ENCODE measurements at places on chromosomes 2 and 18.
A peak's percentile ranks its signal among the peaks of the same experiment; 100 is the strongest.

DNA sequence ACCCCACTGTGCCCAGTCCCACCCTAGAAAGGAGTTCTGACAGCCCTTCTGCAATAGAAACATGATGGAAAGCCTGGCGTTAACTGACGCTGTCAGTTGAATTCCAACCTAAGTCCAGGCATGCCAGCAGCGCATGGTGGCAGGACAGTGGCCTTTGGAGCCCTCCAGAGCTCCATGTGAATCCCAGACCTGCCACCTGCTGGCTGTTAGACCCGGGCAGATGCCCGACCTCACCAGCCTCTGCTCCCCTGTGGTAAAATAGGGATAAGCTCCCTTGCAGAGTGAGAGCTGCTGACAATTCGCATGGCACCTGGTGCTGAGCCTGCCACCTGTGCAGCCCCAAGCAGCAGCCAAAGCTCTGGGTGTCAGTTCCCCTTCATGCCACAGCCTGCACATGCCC, 138.6 kb downstream of the LOXHD1 start:
- H3K27me3 ChIP-seq: no peaks in the 10 kb centered on the region
- no peak overlapping the region for H3K27ac ChIP-seq
- H3K36me3 ChIP-seq: no peaks in the 10 kb centered on the region
- H3K4me3 ChIP-seq: no peak overlapping the region
- DNase-seq: no peak

- H3K4me3 ChIP-seq: no peak overlapping the region
- no peak for DNase-seq
- H3K36me3 ChIP-seq: no peaks in the 10 kb centered on the region
Measured at GRCh38 chr2:101349893-101350662, 37.2 kb downstream of the CREG2 start.

- H3K4me1 ChIP-seq: peaks cover 1% of the 10 kb centered on the region
- no peak overlapping the region for H3K27ac ChIP-seq
- H3K27me3 ChIP-seq: no peaks in the 10 kb centered on the region
- H3K36me3 ChIP-seq: no peaks in the 10 kb centered on the region
- DNase-seq: no peak
- H3K4me3 ChIP-seq: no peak overlapping the region
Measured at GRCh38 chr2:169012812-169013627, 18.1 kb downstream of the ABCB11 start.

GRCh38 chr2:111662771-111663470, 221.1 kb downstream of the ANAPC1 start:
- H3K27me3 ChIP-seq: no peaks in the 10 kb centered on the region
- no peaks in the 10 kb centered on the region for H3K36me3 ChIP-seq
- no peak overlapping the region for H3K4me3 ChIP-seq
- no peak for DNase-seq

DNA sequence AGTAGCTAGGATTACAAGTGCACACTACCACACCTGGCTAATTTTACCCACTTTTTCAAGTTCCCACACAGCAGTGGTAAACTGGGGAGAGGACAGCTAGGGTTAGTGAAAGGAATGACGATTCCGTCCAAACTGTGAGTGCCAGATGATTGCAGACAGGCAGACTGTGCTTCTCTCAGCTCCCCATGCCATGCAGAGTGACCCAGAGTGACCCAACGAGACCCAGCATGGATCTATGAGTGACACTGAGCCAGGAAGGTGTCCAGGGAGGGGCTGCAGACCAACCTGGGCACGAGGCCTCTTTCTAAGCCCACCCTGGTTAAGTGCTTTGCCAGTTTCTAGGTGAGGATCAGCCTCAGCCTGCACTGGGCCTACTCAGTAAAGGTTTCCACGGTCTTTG, 7.7 kb upstream of the KLF11 start:
- H3K27ac ChIP-seq: no peak overlapping the region
- H3K4me3 ChIP-seq: no peak overlapping the region
- no peak for DNase-seq
- peaks cover 7% of the 10 kb centered on the region for H3K4me1 ChIP-seq
- H3K36me3 ChIP-seq: no peaks in the 10 kb centered on the region
- H3K27me3 ChIP-seq: no peaks in the 10 kb centered on the region

- peak overlapping the region; percentile 63 for H3K27ac ChIP-seq
- peak overlapping the region; percentile 41 for H3K4me3 ChIP-seq
- no peak for DNase-seq
- H3K36me3 ChIP-seq: peaks cover 3% of the 10 kb centered on the region
- H3K4me1 ChIP-seq: peaks cover 20% of the 10 kb centered on the region
- no peaks in the 10 kb centered on the region for H3K27me3 ChIP-seq
Measured at GRCh38 chr2:162063899-162064298, 10.1 kb downstream of the DPP4 start.

GRCh38 chr2:206084439-206084869, 1.5 kb downstream of the INO80D start:
- DNase-seq: no peak
- no peaks in the 10 kb centered on the region for H3K36me3 ChIP-seq
- peak overlapping the region; percentile 96 for H3K27ac ChIP-seq
- H3K27me3 ChIP-seq: no peaks in the 10 kb centered on the region
- H3K4me1 ChIP-seq: peaks cover 8% of the 10 kb centered on the region
- H3K4me3 ChIP-seq: peak overlapping the region; percentile 77

DNA sequence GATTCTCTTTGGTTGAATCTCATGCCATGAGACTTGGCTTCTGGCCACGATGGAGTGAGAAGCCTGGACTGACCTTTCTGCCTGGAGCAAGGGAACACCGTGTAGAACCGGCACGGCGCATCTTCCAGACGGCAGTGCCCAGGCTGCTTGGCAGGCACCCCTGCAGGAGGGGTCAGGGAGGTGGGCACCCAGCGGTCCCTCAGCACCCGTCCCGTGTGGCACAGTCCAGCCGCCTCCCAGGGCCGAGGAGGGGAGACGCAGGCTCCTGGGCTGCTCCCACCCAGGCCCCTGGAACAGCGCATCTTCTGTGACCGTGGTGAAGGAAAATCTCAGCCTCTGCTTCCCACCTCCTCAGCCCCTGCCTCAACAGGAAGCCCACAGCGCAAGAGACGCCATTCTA, 95.7 kb downstream of the CMPK2 start:
- H3K36me3 ChIP-seq: no peaks in the 10 kb centered on the region
- DNase-seq: no peak
- H3K27me3 ChIP-seq: peaks cover 6% of the 10 kb centered on the region
- H3K4me3 ChIP-seq: no peak overlapping the region
- no peak overlapping the region for H3K27ac ChIP-seq

- no peak overlapping the region for H3K27ac ChIP-seq
- no peaks in the 10 kb centered on the region for H3K4me1 ChIP-seq
- H3K27me3 ChIP-seq: no peaks in the 10 kb centered on the region
- no peak for DNase-seq
- H3K36me3 ChIP-seq: no peaks in the 10 kb centered on the region
Measured at GRCh38 chr2:199261239-199261638, 196.5 kb downstream of the SATB2 start.

- no peaks in the 10 kb centered on the region for H3K4me1 ChIP-seq
- no peaks in the 10 kb centered on the region for H3K27me3 ChIP-seq
- no peak overlapping the region for H3K4me3 ChIP-seq
Measured at GRCh38 chr2:239393388-239393940, 7.4 kb downstream of the HDAC4 start.

- H3K27me3 ChIP-seq: no peaks in the 10 kb centered on the region
- no peak overlapping the region for H3K4me3 ChIP-seq
- DNase-seq: no peak
Measured at GRCh38 chr2:210768329-210768910, 212.0 kb downstream of the CPS1 start.

DNA sequence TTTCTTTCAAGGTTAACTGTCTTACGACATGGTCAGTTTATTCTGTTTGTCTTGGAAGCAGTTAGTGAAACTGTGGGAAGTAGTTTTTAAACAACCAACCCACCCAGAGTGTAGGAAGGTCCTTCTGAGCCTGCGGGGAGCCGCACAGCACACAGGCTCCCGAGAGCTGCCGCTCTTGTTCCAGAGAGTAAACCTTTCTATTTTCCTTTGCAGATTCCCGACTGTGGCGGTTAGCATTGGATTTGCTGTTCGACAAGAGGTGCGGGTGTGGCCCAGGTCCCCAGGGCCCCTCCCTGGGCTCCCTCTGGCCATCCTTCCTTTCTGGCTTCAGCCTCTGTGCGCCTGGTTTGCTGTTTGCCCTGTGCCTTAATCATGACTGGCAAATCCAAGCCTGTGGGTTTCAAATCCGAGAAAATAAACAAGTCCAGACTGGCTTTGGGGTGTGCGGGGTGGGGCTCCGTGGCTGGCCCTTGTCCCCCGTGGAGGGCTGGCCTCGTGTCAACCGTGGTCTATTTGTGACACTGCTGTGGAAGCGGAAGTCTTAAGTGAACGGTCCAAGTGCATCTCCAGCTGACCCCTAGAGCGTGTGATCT, 30.7 kb downstream of the IMPA2 start:
- no peak overlapping the region for H3K4me3 ChIP-seq
- no peak overlapping the region for H3K27ac ChIP-seq
- H3K4me1 ChIP-seq: no peaks in the 10 kb centered on the region
- H3K36me3 ChIP-seq: no peaks in the 10 kb centered on the region

DNA sequence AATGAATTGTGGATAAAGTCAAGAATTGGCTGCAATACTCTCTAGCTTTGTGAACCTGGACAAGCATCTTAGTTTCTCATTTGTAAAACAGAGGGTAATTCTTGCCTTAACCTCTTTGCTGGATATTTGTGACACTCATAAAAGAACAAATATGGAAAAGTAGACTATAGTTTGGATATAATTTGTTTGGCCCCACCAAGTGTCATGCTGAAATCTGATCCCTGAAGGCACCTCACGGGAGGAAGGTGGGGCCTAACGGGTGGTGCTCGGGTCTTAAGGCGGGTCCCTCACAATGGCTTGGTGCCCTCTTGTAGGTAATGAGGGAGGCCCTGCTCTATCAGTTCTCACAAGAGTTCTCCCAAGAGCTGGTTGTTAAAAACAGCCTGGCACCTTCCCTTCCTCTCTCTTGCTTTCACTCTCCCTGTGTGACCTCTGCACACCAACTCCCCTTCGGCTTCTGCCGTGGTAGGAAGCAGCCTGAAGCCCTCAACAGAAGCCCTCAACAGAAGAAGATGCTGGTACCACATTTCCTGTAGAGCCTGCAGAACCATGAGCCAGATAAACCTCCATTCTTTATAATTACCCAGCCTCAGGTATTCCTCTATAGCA, 37.4 kb downstream of the ARL4C start:
- peaks cover 49% of the 10 kb centered on the region for H3K4me1 ChIP-seq
- no peak for DNase-seq
- no peaks in the 10 kb centered on the region for H3K27me3 ChIP-seq
- no peak overlapping the region for H3K4me3 ChIP-seq

DNA sequence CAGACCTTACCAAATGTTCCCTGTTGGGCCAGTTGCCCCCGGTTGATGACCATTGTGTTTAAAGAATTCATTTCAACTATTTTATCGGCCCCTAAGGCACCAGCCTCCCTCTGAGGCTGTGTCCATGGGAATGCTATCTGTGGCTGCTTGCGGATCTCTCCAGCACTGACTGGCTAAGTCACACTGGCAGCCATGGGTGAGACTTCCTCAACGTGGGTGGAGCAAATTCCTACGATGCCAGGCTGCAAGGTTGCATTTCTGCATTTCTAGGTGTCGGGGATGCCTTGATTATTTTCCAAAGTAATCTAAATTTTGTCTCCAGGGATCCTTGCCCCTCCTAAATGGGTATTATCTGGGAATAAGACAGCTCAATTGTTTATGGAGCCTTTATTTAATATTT, 6.2 kb downstream of the CXCR4 start:
- DNase-seq: no peak
- peaks cover 31% of the 10 kb centered on the region for H3K36me3 ChIP-seq
- no peaks in the 10 kb centered on the region for H3K27me3 ChIP-seq
- H3K4me1 ChIP-seq: peaks cover 10% of the 10 kb centered on the region
- no peak overlapping the region for H3K4me3 ChIP-seq

- DNase-seq: no peak
- no peaks in the 10 kb centered on the region for H3K27me3 ChIP-seq
- H3K4me1 ChIP-seq: no peaks in the 10 kb centered on the region
- H3K4me3 ChIP-seq: no peak overlapping the region
Measured at GRCh38 chr2:33108483-33109443, 162.0 kb downstream of the LTBP1 start.

DNA sequence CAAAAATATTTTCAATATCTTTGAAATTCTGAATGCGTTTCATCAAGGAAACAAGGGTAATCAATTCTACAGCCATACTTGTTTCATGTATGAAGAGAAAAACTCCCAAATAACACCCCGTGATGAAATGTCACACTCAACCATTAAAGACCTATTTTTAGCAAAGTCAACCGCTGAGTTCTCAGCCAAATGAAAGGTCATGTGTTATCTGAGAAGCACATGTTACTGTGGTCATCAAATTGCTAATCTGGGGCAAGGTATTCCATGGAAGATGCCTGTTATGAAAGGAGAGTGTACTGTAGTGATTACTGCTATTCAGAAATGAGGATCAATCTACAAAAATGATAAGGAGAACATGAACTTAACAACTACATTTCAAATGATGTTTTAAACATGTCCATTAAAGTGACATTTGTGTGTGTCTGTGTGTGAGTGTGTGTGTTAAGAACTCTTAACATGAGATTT, 126.7 kb downstream of the BCL2 start:
- no peak overlapping the region for H3K4me3 ChIP-seq
- H3K4me1 ChIP-seq: peaks cover 13% of the 10 kb centered on the region
- no peaks in the 10 kb centered on the region for H3K36me3 ChIP-seq
- H3K27ac ChIP-seq: no peak overlapping the region

- H3K27ac ChIP-seq: no peak overlapping the region
- no peaks in the 10 kb centered on the region for H3K36me3 ChIP-seq
- no peak for DNase-seq
Measured at GRCh38 chr2:198698230-198698629, 759.5 kb downstream of the SATB2 start.

- no peaks in the 10 kb centered on the region for H3K27me3 ChIP-seq
- H3K27ac ChIP-seq: peak overlapping the region; percentile 100
- peaks cover 5% of the 10 kb centered on the region for H3K36me3 ChIP-seq
- DNase-seq: no peak
- peak overlapping the region; percentile 78 for H3K4me3 ChIP-seq
- peaks cover 57% of the 10 kb centered on the region for H3K4me1 ChIP-seq
Measured at GRCh38 chr2:70088598-70089219, 1.4 kb downstream of the PCBP1 start.

- DNase-seq: no peak
- H3K4me1 ChIP-seq: no peaks in the 10 kb centered on the region
- no peak overlapping the region for H3K4me3 ChIP-seq
Measured at GRCh38 chr18:51077217-51077616, 47.2 kb downstream of the SMAD4 start.

- peaks cover 19% of the 10 kb centered on the region for H3K4me1 ChIP-seq
- peaks cover 9% of the 10 kb centered on the region for H3K36me3 ChIP-seq
- peak overlapping the region; percentile 19 for H3K4me3 ChIP-seq
- H3K27me3 ChIP-seq: no peaks in the 10 kb centered on the region
Measured at GRCh38 chr2:96806468-96807126, 9.5 kb upstream of the CNNM3 start.

DNA sequence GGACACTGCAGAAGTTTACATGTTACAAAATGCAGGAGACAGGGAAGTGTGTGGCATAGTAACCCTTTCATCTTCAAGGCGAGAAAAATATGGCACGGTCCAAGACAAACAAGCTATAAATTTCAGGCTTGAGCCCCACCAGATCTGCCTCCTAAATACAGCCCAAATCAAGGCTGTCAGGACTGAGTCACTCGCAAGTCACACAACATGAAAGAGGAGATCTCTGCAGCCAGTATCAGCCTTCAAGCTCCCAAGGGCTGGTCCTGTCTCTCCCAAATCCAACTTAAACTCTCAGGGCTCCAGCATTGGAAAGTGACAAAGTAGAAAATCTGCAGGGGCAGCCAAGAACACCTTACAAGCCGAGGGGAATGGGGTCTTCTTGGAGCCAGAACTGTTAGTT, 106.3 kb upstream of the GATA6 start:
- no peak overlapping the region for H3K27ac ChIP-seq
- no peaks in the 10 kb centered on the region for H3K4me1 ChIP-seq
- no peaks in the 10 kb centered on the region for H3K36me3 ChIP-seq
- H3K4me3 ChIP-seq: no peak overlapping the region
